PC-9 (cell line): ENCODE measurements at places on chromosomes 16 and 17.

GRCh38 chr16:28163699-28164098, 48.1 kb downstream of the XPO6 start:
- no peak for DNase-seq

- no peak for DNase-seq
Observed at GRCh38 chr16:88349153-88349902, 33.4 kb upstream of the ZNF469 start.

GRCh38 chr16:85004587-85005205, 6.6 kb downstream of the ZDHHC7 start:
- DNase-seq: peak; percentile 68

DNA sequence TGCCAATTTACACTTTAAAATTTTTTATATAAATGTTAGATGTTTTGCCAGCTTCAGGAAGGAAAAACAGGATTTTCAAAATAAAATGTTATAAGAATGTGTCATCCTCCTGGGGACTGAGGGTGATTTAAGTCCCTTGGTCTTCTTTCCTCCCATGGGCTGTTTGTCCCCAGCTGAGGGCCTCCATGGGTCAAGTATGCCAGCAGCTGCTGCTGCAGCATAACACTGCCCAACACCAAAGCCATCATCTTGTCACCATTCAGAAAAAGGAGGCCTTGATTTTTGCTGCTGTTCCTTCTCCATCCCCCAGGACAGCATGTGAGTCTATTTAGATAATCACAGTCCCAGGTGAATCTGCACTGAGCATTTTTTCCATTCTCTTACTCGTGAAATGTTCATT, 188.5 kb downstream of the LGALS9B start:
- no peak for DNase-seq

- DNase-seq: no peak
Observed at GRCh38 chr16:69260019-69260418, 51.1 kb upstream of the VPS4A start.

DNA sequence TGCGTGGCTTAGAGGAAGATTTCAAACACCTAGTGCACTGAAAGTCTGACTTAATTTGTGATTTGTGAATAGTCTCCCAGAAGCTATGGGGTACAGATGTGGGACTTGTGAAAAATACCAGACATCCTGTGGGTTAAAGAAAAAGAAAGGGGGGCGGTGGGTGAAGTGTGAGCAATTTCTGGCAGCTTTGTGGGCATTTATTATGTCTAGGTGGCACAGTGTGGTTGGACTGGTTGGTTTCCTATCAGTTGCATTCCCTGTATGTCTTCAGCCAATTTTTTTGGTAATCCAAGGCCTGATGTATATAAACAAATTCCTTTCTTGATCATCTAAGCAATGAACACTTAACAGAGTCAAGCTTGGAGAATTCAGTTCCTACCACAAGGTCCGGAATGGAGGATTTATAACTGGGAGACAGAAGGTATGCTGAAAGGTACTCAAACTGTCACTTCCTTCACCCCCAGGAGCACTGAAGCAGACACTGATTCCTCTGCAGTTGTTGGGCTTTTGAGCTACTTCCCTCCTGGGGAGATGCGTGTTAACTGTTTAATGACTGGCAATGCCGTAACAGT, 211.6 kb downstream of the WWOX start:
- no peak for DNase-seq

DNA sequence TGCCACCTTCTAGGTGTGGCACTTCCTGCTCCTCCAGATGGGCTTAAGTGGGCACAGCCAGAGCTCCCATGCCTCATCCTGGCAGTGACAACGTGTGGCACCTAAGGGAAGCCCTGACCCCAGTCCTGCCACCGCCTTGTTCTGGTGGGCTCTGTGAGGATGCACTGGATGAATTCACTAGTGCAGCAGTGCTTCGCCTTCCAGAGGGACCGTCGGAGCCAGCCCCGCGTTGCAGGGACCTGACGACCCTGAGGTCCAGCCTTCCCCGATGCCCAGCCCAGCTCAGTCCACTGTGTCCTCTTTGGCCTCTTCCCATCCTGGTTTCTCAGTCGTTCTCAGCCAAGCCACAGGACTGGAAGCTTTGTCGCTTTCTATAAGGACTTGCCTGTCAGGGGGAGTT, 399.8 kb downstream of the SEC14L1 start:
- no peak for DNase-seq

- DNase-seq: peak; percentile 57
Observed at GRCh38 chr17:17890773-17891759, 54.3 kb upstream of the SREBF1 start.

DNA sequence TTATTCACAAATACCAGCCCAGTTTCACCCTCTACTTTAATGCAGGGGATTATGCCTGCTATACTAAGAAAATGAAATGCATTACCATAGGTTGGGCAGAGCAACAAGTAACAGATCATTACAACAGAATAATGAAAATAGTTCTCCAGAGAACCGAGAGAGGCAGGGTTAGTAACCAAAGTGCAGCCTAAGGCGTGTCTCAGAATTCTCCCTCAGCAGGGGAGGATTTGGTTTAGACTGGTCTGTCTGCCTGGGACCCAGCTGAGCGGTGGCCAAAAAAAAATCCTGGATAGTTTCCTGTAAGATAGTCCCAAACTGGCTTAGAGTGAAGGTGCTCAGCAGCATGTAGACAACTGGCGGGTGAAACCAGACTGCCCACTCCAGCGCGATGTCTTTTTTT, 30.8 kb upstream of the ADCY7 start:
- peak; percentile 41 for DNase-seq

DNA sequence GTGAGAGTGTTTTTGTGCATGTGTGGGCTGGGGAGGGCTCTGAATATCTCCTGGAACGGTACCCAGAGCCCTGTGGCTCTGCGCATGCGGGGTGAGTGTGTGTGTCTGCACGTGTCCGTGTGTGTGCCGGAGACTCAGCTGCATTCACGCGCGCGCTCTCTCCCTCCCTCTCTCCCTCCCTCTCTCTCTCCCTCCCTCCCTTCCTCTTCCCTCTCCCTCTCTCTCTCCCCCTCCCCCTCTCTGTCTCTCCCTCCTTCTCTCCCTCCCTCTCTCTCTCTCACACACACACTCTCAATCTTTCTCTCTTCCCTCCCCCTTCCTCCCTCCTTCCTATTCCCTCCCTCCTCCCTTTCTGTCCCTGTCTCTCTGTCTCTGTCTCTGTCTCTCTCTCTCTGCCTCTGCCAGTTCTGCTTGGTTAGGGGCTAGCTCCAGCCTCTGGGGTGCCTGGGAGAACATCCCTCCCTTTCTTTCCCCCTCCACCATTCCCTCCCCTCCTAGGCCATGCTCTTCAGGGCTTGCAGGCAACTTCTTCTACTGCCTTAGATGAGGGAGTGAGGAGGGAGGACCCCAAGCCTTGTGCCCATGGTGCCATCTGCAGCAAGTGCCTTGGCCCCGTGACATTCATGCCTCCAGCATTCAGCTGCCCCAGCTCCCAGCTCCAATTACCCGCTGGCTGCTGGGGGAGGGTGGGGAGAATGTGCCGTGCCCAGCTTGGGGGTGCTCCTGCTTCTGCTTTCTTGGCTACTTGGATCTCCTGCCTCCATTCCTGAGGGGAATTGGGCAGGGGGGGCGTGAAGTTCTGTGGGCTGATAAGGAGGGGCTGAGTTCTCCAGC, 6.4 kb downstream of the THRA start:
- no peak for DNase-seq

GRCh38 chr16:70676675-70677498, 9.0 kb downstream of the MTSS2 start:
- DNase-seq: no peak
